NK-92 treated with Interleukin-12 subunit alpha and Interleukin-12 subunit beta, amount 100 ng/mL, for 24 hours (cell line): ENCODE measurements at places on chromosomes 12 and 14.

DNA sequence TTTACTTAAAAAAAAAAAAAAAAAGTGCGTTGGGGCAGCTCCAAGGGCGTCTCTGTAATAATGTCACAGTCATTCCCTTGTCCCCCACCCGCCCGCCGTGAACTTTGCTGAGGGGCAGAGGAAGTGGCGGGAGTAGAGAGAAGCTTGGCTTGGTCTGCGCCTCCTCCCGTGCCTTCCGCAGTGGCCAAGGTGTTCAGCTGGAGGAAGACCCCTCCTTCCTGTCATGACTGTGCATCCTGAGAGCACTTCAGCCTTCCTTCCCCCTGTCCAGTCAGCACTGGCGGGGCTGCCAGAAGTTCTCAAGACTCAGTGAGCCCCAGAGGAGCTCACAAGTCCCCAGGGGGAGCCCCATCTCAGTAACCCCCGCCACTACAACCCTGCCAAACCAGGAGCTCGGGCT, 32.2 kb downstream of the AACS start:
- DNase-seq = no peak

GRCh38 chr12:56119361-56119796, 1.3 kb downstream of the ZC3H10 start:
- DNase-seq = peak; percentile 40

GRCh38 chr12:67747869-67748742, 99.6 kb downstream of the DYRK2 start:
- no peak for DNase-seq

GRCh38 chr12:126219654-126220279, 1154.5 kb downstream of the AACS start:
- no peak for DNase-seq

DNA sequence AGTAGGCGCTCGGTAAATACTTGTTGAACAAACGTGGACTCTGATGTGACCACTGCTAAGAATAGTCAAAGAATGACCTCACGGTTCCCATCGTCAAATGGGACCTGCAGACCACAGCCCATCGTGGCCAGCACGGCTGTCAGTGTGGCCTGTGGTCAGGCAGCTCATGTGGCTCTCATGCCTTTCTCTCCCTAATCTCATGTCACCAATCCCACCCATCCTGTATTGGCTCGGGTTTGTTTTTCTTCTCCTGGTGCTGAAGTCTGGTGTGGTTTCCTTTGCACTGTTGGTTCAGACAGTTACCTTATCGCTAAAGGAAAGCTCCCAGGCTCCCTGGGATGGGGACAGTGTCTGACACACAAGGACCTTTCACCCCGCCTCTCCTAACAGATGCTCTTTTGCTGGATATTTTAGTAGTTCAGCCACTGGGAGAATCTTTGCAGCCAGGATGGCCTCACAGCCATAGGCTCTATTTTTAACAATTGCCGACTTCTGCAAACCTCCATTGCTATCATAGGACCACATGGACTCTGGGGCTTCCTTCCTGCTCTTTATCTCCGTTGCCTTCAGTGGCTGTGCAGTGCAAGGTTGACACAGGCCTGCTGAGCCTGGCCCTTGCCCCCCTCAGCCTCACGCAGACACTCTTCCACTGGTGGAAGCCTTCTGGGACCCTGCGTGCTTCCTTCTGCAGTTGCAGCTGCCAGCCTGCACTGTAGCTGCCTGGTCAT, 293.1 kb upstream of the FKBP4 start:
- no peak for DNase-seq

DNA sequence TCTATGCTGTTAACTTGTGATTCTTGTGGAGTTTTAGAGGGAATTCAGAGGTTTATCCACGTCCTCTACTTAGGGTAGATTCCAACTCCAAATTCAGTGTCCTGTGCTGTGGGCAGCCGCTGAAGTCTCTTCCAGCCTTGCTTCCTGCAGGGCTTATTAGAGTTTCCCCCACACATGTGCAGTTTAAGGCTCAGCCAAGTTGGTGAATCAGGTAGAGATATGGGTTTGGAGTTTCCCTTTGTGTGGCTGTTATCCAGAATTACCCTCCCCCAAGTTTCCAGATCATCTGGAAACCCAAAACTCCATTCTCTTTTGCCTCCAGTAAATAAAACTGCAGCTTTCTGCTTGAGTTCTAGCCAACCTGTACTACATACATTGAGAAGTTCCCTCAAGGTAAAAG, 853.7 kb downstream of the GALC start:
- no peak for DNase-seq

DNA sequence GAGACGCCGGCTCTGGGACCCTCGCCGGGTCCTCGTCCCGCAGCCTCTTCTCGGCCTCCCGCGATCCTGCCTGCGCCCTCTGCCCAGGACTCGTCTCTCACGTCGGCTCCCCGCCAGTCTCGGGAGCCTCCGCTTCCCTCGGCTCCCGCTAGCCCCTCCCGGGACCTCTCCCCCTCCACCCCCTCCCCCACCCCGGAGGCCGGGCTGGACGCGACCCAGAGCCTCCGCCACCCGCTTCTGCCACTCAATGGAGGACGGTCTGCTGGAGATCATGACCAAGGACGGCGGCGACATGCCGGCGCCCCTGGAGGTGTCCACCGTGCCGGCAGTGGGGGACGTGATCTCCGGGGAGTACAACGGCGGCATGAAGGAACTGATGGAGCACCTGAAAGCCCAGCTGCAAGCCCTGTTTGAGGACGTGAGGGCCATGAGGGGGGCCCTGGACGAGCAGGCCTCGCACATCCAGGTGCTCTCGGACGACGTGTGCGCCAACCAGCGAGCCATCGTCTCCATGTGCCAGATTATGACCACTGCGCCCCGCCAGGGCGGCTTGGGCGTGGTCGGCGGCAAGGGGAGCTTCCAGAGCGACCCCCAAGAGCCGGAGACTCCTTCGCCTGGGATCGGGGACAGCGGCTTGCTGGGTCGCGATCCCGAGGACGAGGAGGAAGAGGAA, 568 bp downstream of the CCDC184 start:
- DNase-seq = no peak

GRCh38 chr12:116878567-116879508, 2.4 kb downstream of the HRK start:
- DNase-seq = no peak

GRCh38 chr14:105206873-105207272, 25.8 kb upstream of the NUDT14 start:
- DNase-seq = no peak

DNA sequence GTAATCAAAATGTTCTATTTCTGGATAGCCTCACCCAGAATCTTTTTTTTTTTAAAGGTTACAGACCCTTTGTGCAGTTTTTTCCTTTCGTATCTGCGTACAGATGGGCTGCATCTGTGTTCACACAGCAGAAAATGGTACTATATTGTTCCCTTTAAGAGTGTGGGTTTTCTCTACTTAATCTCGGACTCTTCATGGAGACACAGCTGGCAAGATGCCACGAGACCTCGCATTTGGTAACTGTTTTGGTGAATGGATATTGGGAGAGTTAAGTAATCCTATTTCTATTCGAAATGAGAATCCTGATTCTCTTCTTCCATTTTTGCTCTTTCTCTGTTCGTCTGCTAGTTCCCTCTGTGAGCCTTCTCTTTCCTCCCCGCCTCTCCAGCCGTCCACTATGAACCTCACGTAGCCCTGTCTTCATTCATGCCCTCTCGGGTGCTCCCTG, 85.7 kb downstream of the SAMD4A start:
- DNase-seq = no peak

DNA sequence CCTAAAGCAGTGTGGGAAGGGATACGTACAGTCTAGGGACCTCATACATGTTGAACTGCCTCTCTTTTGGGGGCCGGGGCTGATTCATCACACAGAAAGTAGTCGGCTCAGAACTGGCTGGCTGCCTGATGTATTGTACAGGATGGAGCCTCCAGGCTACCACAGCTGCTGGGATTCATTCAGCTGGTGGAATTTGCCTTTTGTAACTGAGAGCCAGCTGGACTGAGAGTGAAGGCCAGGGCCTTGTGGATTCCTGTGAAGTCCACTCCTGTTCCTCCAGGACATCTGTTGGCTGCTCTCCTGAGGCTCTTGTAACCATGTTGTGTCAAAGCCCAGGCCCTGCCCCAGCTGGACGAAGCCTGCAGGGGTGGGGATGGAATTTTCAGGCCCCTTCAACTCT, 116.3 kb upstream of the PRICKLE1 start:
- no peak for DNase-seq

- no peak for DNase-seq
Observed at GRCh38 chr12:107330831-107331431, 237.6 kb upstream of the CRY1 start.

DNA sequence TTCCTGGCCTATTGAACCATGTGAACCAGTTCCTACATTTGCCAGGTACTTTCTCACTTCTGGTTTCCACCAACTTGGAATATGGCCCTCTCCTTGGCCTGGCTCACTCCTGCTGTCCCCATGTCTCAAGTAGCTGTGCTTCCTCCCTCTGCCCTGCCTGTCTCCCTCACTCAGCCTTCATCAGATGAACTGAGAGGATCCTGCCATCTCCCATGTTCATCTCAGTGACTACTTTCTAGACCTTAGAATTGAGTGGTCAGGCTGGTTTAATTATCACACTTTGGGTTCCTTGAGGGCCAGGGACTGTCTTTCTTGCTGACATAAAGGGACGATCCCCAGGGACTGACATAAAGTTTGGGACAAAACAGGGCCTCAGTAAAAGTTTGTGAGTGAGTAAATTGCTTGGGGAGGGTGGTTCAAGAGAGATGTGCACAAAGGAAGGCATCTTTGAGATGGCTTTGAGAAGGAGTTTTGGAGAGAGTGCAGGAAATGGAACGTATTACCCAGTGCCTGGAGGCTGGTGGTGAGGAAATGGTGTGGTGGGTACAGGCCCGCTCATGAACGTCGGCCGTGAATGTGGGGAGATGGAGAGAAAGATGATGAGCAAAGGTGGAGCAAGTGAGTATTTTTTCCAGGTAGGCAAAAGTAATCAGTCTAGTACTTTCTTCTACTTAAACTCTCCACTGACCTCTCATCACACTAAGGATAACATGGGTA, 20.8 kb downstream of the DYRK2 start:
- DNase-seq = no peak

GRCh38 chr14:64184103-64184729, 110.0 kb downstream of the ESR2 start:
- no peak for DNase-seq

DNA sequence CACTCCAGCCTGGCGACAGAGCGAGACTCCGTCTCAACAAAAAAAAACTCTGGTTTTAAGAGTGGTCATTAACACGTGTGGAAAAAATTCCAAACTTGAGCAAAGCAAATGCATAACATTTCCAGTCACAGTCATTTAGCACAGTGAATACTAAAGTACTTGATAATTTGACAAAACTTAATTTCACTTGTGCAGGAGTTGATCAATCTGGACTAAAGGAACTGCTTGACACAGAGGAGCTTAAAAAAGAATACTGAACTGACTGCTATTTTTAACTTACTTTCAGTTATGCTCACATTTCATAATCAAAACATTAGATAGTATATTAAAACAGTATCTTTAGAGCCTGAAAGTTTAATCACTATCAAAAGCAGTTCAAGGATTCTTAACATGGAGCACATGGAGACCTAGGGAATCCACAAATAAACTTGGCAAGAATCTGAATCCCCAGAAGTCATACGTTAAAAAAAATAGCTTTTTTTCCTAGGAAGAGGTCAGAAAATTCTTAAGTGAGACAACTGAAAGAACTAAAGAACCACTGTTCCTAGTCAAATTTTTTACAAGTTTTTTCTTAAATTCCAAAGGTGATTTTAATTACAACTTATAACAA, 7.4 kb downstream of the UBE2N start:
- DNase-seq = no peak

- no peak for DNase-seq
Observed at GRCh38 chr14:51521764-51522163, 129.9 kb upstream of the FRMD6 start.

GRCh38 chr12:68332728-68333630, 817 bp upstream of the MDM1 start:
- no peak for DNase-seq

- no peak for DNase-seq
Observed at GRCh38 chr14:33736299-33736825, 214.5 kb downstream of the EGLN3 start.

- peak; percentile 42 for DNase-seq
Observed at GRCh38 chr14:63853831-63854293, 1.1 kb downstream of the SYNE2 start.

GRCh38 chr12:20404576-20405346, 36.4 kb downstream of the PDE3A start:
- no peak for DNase-seq

GRCh38 chr12:111434680-111435338, 29.1 kb downstream of the SH2B3 start:
- peak; percentile 77 for DNase-seq

DNA sequence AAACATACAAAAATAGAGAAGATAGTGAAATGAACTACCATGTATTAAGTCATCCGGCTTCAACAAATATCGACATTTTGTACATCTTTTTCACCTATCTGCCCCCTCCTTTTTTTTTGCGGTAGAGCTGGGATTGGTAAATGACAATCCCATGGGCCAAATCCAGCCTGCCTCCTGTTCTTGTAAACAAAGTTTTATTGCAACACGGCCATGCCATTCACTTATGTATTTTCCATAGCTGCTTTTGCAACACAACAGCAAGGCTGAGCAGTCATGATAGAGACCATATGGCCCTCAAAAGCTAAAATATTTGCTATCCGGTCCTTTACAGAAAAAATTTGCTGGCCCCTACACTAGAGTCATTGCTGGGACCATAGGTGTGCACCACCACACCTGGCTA, 58.1 kb upstream of the PLEKHG3 start:
- DNase-seq = no peak

- DNase-seq = no peak
Observed at GRCh38 chr14:78633752-78634151, 463.6 kb downstream of the NRXN3 start.

DNA sequence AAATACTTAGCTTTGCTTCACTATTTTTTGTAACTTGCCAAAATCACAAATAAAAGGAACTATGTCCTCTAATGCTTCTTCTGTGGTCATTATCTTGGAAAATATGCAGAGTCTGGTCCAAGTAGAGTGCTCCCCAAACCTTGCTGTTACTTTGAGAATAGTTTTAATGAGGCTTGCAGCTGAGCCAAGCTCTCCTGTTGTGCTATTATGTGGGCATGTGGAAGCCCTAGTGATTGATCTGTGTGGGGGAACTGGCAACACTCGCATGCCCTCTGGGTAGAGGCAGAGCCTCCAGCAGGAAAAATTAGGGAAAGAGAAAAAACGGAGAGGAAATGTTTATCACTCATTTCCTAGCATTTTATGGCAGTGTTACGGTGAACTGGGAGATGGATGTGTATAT, 473.1 kb downstream of the EGLN3 start:
- no peak for DNase-seq

GRCh38 chr14:69052181-69052601, 73.1 kb upstream of the ACTN1 start:
- DNase-seq = no peak

DNA sequence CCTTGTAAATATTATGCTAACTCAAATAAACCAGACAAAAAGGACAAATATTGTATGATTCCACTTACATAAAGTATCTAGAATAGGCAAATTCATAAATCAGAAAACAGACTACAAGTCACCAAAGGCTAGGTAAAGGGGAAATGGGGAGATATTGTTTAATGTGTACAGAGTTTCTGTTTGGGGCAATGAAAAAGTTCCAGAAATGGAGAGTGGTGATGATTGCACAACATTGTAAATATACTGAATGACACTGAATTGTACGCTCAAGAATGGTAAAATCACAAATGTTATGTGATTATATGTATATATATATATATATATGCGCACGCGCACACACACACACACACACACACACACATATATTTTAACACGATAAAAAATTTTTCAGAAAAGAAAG, 182.5 kb downstream of the SLC2A13 start:
- no peak for DNase-seq
